ENCODE measurements at places on chromosomes 4 and X. TPM values are rescaled to one million over a fixed set of nuclear protein-coding genes. Genes with fewer than 3 reads are reported as not detected.

DNA sequence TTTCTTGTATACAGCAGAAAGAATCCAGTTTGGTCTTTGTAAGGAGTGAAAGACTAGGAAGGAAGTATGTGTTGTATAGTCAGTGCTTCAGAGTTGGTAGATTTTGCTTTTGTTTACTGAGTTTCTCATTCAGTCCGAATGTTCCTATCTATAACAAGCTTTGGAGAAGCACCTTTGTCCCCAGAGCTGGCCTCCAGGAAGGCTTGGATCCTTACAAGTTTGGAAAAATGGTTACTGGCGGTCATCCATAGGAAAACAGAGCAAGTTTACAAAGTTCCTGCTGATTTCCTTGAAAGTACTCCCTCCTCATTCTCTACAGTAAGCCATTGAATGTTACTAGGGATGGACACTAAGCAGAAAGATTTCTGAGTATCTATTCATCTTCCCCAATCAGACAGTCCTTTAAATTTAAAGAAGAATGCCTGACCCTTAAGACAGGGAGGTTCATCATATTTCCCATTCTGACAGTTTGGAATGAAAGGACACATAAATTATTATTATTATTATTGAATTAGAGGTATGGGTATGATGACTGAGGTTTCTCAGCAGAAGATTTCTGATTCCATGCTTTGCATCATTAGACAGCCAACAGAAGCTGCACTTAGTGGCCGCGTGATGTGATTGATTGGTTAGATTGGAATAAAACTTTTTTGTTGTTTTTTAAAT is 35.8 kb downstream of the FAT4 start:
- no peak for DNase-seq

- no peak for DNase-seq
Observed at GRCh38 chr4:187887906-187888305, 107.7 kb upstream of the ZFP42 start.

- DNase-seq = no peak
Observed at GRCh38 chr4:149121023-149121404, 678.8 kb upstream of the NR3C2 start.

Gene PALLD
- total RNA-seq = 92.7 TPM

Gene SPATA18
- total RNA-seq = 11.8 TPM

Measured in bronchial epithelial cell (primary cell).